ENCODE measurements at places on chromosomes 16 and 17. TPM values are rescaled to one million over a fixed set of nuclear protein-coding genes. Genes with fewer than 3 reads are reported as not detected.

Gene ITGB4
- total RNA-seq, result 11.1 TPM

Gene LRRC75A
- total RNA-seq, result 0.35 TPM

Gene RRAD
- 96.6 TPM for total RNA-seq

- H3K36me3 ChIP-seq, result no peaks in the 10 kb centered on the region
- no peaks in the 10 kb centered on the region for H3K27me3 ChIP-seq
- H3K4me1 ChIP-seq, result peaks cover 18% of the 10 kb centered on the region
- no peak overlapping the region for H3K4me3 ChIP-seq
- H3K27ac ChIP-seq, result peak overlapping the region; percentile 52
Measured at GRCh38 chr16:19783363-19784182, 65.5 kb downstream of the IQCK start.

DNA sequence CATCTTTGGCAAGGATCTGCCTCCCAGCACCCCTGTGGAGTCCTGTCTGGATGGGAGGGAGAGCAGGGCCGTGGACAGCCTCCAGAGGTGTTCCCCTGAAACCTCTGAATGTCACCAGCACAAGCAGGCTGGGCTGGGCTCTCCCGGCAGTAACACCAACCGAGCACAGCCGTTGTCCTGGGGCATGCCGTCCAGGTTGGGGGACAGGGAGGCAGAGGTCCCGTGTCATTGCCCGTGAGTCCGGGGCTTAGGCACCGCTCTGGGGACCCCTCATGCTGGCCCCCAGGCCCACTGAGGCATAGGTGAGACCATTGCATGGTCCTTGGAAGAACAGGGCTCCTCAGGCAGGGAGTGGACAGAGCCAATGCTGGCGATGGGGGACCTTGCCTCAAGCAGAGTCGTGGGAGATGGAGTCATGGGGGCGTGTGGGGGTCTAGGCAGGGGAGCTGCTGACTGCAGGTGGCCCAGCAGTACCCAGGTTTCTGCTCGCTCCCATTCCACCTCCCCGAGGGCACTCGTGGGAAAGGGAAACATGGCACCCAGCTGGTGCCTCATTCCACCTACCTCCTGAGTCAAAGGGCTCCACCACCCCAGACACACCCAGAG, 17.5 kb downstream of the ENDOV start:
- no peak overlapping the region for H3K4me3 ChIP-seq
- H3K27me3 ChIP-seq, result no peaks in the 10 kb centered on the region

DNA sequence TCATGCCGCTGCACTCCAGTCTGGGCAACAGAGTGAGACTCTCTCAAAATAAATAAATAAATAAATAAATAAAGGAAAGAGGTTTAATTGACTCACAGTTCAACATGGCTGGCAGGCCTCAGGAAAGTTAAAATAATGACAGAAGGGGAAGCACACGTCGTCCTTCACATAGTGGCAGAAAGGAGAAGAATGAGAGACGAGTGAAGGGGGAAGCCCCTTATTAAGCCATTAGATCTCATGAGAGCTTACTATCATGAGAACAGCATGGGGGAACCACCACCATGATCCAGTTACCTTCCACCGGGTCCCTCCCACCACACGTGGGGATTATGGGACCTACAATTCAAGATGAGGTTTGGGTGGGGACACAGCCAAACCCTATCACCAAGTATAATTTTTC, 54.5 kb downstream of the PAFAH1B1 start:
- H3K4me1 ChIP-seq, result no peaks in the 10 kb centered on the region
- DNase-seq, result no peak
- no peaks in the 10 kb centered on the region for H3K27me3 ChIP-seq
- H3K27ac ChIP-seq, result no peak overlapping the region
- H3K4me3 ChIP-seq, result no peak overlapping the region

GRCh38 chr16:23079675-23080301, 69.5 kb downstream of the USP31 start:
- peaks cover 63% of the 10 kb centered on the region for H3K36me3 ChIP-seq
- no peak overlapping the region for H3K27ac ChIP-seq
- DNase-seq, result no peak
- H3K27me3 ChIP-seq, result no peaks in the 10 kb centered on the region
- no peak overlapping the region for H3K4me3 ChIP-seq

DNA sequence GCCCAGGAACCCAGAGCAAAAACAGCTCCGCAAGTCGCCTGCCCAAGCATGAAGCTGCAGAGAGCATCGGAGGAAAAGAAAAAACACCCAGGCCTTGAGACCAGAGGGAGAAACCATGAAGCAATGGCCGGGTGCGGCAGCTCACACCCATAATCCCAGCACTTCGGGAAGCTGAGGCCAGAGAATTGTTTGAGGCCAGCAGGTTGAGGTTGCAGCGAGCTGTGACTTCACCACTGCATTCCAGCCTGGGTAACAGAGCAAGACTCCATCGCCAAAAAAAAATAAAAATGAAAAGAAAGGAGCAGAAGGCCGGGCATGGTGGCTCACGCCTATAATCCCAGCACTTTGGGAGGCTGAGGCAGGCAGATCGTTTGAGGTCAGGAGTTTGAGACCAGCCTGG, 40.3 kb downstream of the C16orf95 start:
- H3K27ac ChIP-seq, result no peak overlapping the region
- no peak overlapping the region for H3K4me3 ChIP-seq
- no peaks in the 10 kb centered on the region for H3K27me3 ChIP-seq
- H3K4me1 ChIP-seq, result peaks cover 5% of the 10 kb centered on the region

DNA sequence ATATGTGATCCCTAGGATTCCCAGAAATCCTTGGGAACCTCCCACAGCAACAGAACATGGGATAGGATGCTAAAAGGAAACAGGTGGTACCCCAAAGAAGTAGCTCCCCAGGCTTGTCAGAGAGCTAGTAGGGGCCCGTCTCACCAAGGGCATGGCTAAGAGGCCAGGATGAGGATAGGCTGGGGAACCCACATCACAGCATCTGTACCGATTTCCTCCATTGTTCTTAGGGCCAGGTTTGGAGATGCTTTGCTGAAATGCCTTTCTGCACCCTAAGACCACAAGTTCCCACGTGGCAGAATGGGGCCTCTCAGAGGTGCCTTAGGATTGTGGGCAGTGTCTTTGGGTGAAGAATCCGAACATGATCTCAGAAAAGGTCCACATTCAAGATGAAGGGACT, 169.5 kb downstream of the HS3ST3B1 start:
- H3K27me3 ChIP-seq, result no peaks in the 10 kb centered on the region
- H3K4me1 ChIP-seq, result no peaks in the 10 kb centered on the region
- H3K36me3 ChIP-seq, result no peaks in the 10 kb centered on the region
- no peak overlapping the region for H3K27ac ChIP-seq

DNA sequence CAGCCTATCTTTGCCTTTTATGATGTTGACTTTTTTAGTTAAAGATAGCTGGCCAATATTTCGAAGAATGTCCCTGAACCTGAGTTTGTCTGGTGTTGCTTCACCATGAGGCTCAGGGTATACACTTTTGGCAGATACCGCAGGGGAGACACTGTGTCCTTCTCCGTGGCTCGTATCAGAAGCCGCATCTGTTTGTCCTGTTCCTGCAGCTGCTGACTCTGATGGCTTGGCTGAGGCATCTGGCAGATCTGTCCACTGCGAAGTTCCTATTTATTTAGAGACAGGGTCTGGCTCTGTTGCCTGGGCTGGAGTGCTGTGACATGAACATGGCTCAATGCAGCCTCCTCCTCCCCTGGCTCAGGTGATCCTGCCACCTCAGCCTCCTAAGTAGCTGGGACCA, 93.5 kb downstream of the CRISPLD2 start:
- H3K4me1 ChIP-seq, result peaks cover 34% of the 10 kb centered on the region
- peaks cover 8% of the 10 kb centered on the region for H3K27me3 ChIP-seq
- no peaks in the 10 kb centered on the region for H3K36me3 ChIP-seq
- H3K4me3 ChIP-seq, result no peak overlapping the region
- H3K27ac ChIP-seq, result peak overlapping the region; percentile 32

DNA sequence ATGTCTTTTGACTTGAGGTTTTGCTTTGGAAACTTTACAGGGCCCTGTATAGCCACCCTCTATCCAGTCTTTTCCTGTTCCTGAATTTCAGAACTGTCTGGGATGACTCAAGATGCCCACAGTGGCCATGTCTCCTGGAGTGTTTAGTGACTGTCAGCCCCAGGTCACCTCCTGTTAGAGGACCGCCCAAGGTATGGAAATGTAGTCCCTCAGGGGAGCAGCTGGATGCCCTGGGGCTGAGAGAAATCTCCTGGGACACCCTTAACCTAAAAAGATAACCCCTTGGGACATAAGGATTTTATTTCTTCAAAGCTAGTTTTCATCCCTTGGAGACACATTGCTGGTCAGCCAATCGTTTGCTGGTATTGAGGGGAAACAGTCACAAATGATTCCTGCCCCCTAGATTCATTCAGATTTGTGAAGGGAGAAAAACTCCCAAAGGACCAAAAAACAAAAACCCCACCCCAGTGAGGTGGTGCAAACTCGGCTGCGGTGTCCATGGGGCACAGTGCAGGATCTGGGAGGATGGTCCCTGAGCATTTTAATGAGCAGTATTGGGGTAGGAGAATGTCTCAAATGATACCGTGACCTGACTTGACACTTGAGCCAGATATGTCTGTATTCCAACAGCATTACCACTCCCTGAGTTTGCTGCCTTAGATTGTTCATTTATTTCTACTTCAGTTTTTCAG, 1.7 kb downstream of the ZNF267 start:
- DNase-seq, result no peak
- no peaks in the 10 kb centered on the region for H3K36me3 ChIP-seq
- H3K4me1 ChIP-seq, result peaks cover 76% of the 10 kb centered on the region
- H3K4me3 ChIP-seq, result no peak overlapping the region
- H3K27ac ChIP-seq, result no peak overlapping the region

GRCh38 chr16:19824216-19824615, 60.4 kb downstream of the GPRC5B start:
- H3K27ac ChIP-seq, result no peak overlapping the region
- H3K4me3 ChIP-seq, result no peak overlapping the region
- no peaks in the 10 kb centered on the region for H3K27me3 ChIP-seq

GRCh38 chr16:28188085-28188916, 23.5 kb downstream of the XPO6 start:
- DNase-seq, result no peak
- no peaks in the 10 kb centered on the region for H3K27me3 ChIP-seq
- no peak overlapping the region for H3K4me3 ChIP-seq
- H3K4me1 ChIP-seq, result peaks cover 4% of the 10 kb centered on the region

DNA sequence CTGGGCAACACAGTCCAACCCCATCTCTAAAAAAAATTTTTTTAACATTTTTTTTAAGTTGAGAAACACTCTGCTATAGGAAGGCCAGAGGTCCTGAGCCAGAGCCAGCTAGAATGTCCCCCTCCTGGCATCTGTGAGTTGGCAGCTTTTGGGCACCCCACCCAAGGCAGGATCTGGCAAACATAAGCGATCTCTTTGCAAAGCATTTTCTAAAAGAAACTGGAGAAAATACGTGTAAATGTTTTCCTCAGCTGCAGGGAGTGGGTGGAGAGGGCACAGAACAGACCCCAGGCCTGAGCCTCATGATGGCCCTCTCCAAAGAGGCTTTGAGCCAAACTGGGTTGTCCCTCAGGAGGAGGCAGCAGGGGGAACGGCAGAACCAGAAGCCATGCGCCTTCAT, 11.7 kb downstream of the CAVIN1 start:
- no peak overlapping the region for H3K4me3 ChIP-seq
- H3K36me3 ChIP-seq, result peaks cover 4% of the 10 kb centered on the region
- H3K4me1 ChIP-seq, result peaks cover 89% of the 10 kb centered on the region

DNA sequence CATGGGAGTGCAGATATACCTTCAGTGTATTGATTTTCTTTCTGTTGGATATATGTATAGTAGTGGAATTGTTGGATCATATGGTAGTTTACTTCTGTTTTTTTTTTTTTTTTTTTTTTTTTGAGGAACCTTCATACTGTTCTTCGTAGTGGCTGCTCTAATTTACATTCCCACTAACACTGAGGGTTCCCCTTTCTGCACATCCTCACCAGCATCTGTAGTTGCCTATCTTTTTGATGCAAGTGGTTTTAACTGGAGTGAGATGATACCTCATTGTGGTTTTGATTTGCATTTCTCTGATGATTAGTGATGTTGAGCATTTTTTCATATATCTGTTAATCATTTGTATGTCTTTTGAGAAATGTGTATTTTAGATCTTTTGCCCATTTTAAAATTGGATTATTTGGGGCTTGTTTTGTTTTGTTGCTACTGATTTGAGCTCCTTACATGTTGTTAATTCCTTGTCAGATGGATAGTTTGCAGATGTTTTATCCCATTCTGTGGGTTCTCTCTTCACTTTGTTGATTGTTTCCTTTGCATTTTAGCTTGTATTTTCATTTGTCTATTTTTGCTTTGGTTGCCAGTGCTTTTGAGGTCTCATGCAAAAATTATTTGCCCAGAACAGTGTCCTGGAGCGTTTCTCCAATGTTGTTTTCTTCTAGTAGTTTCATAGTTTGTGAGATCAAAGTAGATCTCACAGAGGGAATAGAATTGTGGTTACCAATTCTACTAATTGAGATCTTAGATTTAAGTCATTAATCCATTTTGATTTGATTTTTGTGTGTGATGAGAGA, 25.0 kb upstream of the BCAS3 start:
- H3K4me1 ChIP-seq, result no peaks in the 10 kb centered on the region
- no peaks in the 10 kb centered on the region for H3K27me3 ChIP-seq
- H3K27ac ChIP-seq, result no peak overlapping the region
- DNase-seq, result no peak
- no peaks in the 10 kb centered on the region for H3K36me3 ChIP-seq

GRCh38 chr17:49939318-49939717, 29.7 kb upstream of the DLX4 start:
- H3K27me3 ChIP-seq, result no peaks in the 10 kb centered on the region
- no peaks in the 10 kb centered on the region for H3K36me3 ChIP-seq
- H3K4me3 ChIP-seq, result no peak overlapping the region
- H3K4me1 ChIP-seq, result no peaks in the 10 kb centered on the region
- DNase-seq, result no peak

DNA sequence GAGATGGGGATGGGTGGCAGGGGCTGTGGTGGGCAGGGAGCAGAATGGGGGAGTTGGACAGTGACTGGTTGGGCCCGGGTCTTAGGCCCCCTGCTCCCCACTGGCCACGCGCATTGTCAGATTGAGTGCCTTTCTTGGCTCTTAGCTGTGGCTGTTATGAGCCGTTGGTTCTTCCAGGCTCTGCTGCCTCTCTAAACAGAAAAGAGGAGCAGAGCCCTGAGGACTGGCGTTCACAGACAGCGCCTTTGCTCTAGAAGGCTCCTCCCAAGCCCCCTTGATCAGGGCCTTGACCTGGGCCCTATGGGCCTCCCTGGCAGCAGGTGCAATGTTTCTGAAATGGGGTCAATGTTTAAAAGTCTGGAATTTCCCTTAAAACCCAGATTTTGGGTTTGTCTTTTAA, 14.8 kb upstream of the NUDT16L1 start:
- H3K4me3 ChIP-seq, result no peak overlapping the region
- no peaks in the 10 kb centered on the region for H3K27me3 ChIP-seq
- H3K27ac ChIP-seq, result peak overlapping the region; percentile 74
- peaks cover 28% of the 10 kb centered on the region for H3K4me1 ChIP-seq
- H3K36me3 ChIP-seq, result peaks cover 57% of the 10 kb centered on the region

DNA sequence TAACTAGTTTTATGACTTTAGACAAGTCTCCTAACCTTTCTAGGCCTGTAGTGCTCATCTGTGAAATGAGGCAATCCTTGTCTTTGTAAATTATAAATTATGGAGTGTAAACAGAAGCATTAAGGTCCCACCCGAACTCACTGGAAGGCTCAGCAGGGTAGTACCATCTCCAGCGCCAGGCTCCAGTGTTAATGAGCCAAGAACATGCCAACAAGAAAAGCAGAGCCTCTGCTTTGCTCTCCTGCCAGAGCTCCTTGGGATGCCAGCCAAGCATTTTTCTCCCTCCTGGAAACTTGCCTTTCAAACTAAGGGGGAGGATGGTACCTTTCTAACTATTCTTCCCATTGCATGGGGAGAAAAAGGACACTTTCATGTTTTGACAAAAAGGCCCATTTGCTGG, 14.9 kb downstream of the LIMD2 start:
- H3K27ac ChIP-seq, result no peak overlapping the region
- H3K36me3 ChIP-seq, result peaks cover 89% of the 10 kb centered on the region
- no peak overlapping the region for H3K4me3 ChIP-seq
- DNase-seq, result no peak
- peaks cover 14% of the 10 kb centered on the region for H3K4me1 ChIP-seq
